Muscle of arm (tissue), 14 donors: ENCODE measurements at places on chromosomes 1 and 21.

- no peak for DNase-seq
These were observed 78.2 kb downstream of the OLFML2B start for GRCh38 chr1:161945306-161946060.

GRCh38 chr1:78176448-78176847 lies 130.7 kb downstream of the GIPC2 start:
- DNase-seq, result peak; percentile 43

DNA sequence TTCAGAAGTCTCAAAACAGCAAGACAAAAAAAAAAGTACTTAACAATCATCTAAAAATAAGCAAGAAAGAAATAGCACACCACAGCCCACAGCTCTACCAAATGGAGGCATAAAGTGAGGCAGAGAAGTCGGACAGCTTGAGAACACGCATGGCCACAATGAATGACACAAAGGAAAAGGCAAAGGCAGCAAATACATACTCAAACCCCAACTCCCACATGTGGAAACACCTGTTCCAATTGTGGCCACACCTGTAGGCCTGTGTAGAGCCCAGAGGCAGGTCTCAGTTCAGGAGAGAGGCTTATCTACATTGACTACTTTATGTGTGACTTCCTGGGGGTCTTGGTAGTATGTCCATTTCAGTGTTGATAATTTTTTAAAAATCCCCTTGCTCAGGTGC lies 543.5 kb downstream of the LMO4 start:
- DNase-seq, result no peak

DNA sequence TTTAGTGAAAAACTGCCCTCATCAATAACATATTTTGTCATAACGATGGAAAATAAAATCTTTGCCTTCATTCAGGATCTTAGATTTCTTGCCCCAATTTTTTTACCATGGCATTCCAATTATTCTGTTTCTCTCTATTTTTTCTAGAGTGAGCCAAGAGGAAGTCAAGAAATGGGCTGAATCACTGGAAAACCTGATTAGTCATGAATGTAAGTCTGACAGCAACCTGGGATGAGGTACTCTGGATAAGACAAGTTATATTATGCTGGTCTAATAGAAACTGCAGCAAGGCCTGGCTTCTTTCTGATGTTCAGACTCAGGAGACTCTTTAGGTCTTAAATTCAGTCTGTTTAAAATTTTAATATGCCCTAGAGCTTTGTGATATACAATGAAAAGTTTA lies 3.5 kb downstream of the RGS4 start:
- DNase-seq, result no peak

GRCh38 chr1:161261261-161262235 lies 3.0 kb downstream of the PCP4L1 start:
- DNase-seq, result no peak

- no peak for DNase-seq
These were observed 45.0 kb downstream of the STUM start for GRCh38 chr1:226593541-226593940.
